ENCODE measurements at places on chromosomes 6 and 20.

GRCh38 chr6:25010902-25011625 is 75.3 kb upstream of the RIPOR2 start:
- no peak for DNase-seq

DNA sequence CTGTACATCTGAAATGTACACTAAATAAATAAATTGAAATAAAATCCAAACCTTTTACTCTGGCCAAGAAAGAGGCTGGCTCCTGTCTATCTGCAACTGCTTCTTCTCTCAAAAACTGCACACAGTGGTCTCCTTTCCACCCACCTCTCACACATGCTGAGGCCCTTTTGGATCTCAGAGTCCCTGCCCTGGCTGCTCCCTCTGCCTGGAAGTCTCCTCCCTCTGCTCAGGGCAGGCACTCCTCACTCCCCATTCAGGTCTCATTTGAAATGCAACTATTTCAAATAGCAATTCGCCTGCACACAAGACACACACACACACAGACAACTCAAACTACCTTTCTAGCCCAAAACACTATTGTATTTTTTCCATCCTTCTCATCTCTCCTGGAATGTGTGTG is 348.8 kb downstream of the PKHD1 start:
- no peak for DNase-seq

DNA sequence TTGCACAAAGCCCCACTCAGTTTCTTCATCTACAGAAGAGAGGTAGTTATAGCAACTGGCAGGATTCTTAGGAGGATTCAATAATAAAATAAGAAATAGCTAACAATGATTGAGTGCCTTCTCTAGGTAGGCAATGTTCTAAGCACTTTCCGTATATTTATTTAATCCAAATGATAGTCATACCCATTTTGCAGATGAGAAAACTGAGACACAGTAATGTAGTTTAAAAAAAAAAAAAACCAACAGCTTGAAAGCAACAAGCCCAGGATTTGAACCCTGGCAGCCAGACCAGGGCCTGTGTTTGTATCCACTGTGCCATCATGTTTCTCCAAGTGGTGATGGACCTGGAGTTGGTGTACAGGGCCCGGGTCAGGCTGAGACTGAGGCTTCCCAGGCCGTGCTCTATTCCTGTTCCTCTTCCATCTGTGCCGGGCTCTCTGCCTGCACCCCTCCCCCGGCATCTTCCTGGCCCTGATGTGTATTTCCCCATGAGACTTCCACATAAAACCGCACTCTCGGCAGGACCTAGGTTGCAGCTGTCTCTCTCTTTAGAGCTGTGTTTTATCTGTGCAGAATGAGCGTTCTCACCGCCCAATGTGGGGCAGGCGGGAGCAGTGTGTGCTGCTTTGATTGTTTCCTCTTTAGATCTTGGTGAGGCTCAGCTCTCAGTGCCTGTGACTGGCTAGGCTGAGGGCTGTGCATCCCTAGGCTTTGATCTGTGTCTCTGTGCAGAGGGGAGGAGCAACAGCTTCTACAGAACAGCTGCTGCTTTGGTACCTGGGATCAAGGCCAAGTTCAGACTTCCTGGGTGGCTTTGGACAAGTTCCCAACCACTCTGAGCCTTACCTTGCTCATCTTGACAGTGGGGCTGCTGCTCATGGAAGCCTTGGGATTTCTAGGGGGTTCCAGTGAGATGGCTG is 49.5 kb downstream of the TOX2 start:
- DNase-seq, result peak; percentile 61

- no peak for DNase-seq
Measured at GRCh38 chr6:158018041-158018771, 36.5 kb downstream of the SYNJ2 start.

DNA sequence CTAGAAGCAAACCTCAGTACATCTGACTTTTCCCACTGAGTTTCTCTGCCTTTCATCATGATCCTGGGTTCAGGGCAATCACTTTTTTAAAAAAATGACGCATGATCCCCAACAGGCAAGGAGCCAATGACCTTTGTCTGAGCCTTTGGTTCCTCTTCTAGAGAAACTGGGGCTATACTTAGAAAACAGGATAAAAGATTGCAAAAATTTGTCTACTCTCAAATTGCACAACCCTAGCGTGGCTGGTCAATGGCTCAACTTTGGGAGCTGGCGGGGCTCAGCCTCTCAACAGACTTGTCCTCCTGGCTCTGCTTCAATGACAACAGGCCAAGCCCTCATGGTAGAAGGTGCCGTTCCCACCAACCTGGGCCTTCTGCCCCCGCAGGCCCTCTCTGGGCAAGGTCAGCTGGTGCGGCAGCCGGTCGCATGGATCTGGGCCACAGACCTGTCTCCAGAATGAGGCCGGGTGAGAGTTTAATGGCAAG is 48.7 kb downstream of the PDYN start:
- DNase-seq, result no peak

DNA sequence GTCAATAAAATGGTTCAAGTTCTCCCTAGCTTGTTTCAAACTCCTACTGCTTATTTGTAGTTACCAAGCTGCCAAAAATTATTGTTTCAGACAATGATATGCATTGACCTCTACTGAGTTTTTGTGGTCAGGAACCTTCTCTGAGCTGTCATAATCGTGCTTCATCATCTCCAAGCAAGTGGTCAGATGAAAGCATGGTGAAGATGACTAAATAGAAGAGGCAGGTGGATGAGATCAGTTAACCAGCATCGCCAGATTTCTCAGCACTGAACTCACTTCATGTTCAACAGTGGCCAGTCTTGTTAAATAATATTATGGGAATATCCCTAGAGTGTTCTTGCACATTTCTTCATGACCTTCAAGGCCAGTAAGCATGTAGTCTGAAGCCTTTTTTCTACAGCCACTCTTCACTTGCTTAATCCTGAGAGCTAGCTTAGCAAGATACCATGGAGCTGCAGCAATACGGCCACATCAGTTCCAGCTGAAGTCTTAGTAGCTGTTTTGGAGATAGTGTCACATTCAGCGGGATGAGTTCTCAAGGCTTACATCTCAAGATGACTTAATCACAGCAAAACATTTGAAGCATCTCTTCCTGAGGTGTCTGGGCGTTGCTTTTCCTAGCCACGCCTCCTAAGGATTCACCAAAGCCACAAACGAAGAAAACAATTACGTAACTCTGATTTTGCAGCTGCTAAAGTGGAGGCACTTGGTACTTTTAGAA is 101.6 kb upstream of the TMEM30A start:
- DNase-seq, result no peak

DNA sequence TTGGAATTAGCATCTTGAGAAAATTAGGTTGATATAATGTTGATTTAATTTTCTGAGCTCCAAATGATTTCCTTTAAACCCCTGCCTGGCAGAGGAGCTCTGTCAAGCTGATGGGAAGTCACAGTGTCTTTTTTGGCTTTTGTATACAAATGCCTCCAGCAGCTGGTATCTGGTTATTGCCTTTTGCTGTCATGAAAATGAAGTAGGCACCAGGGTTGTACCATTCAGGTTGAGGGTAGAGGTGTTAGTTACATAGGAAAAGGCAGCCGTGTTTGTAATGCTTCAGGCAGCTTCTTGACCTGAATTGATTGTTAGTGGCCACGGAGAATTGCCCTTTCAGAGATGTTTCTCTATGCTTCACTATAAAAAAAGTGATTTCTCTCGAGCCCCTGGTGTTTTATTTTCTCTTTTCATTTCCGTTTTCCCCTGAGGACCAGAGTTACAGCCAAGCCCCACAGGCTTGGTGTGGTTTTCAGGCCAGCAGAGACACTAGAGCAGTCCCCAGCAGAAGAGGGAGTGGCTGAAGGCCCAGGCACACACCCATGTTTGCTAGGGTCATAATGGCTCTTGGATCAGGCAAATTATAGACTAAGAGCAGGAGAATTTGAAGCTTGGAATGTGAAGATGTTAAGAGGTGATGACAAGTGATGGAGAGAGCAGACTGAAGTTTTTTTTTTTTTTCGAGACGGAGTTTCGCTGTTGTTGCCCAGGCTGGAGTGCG is 21.6 kb downstream of the CMTR1 start:
- DNase-seq, result no peak

GRCh38 chr6:1703923-1704322 is 94.2 kb downstream of the FOXC1 start:
- no peak for DNase-seq

GRCh38 chr6:35757456-35758123 is 18.8 kb upstream of the CLPSL2 start:
- no peak for DNase-seq

DNA sequence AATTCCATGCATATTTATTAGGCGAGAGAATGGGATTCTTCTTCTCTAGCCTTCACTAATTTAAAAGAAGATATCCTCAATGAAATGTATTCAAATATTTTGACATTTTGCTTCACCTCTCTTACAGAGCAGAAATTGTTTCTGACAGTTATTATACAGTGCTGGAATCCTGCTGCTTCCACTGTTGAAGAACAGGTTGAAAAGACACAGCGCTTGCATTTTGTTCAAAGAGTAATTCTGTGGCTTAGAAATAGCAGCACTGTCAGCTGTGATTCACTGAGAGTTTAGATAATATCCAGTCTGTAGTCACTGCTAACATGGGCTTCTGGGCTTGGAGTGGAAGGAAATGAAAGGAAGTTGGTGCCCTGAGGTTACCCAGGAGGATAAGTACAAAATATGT is 117.1 kb upstream of the FBXL4 start:
- DNase-seq, result no peak

DNA sequence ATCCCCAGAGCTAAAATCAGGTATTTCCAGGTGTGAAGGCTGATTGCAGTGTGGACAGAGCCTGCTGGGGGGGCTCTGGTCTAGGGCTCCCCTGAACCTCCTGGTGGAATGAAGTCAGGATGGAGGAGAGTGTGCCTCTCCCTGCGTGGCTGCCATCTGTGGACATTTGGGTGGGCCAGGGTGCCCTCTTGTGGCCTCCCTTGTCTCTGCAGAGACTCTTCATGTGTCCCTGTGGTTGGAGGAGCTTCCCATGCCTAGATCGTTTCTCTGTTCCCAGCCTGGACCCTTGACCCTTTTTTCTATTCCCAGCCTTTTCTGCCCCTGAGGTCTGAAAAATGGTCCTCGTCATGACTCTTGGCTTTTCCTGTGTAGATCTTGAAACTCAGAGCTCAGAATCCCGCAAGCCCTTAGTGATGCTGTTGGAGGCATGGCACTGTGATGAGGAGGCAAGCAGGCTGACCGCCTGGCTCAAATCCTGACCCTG is 9.9 kb upstream of the PSMF1 start:
- DNase-seq, result no peak

DNA sequence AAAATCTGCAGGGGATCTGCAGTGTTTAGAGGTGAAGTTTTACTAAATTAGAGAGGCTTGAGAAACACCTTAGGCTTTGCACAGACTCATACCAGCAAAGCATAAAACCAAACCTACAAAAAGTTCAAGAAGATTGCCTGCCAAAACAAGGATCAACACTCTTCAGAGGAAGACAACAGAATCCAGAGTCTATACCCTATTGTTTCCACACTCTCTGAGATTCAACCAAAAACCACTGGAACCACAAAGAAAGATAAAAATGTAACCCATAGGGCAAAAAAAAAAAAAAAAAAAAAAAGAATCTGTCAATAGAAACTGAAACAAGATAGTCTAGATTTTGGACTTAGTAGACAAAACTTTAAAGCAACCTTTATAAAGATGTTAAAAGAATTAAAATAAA is 102.7 kb downstream of the ANKRD60 start:
- no peak for DNase-seq

- peak; percentile 32 for DNase-seq
Measured at GRCh38 chr6:43933148-43933885, 163.3 kb downstream of the VEGFA start.

- peak; percentile 45 for DNase-seq
Measured at GRCh38 chr6:55902796-55903195, 27.4 kb upstream of the BMP5 start.

- DNase-seq, result no peak
Measured at GRCh38 chr20:59268870-59269269, 31.5 kb upstream of the EDN3 start.

GRCh38 chr6:16651871-16652270 is 109.4 kb downstream of the ATXN1 start:
- no peak for DNase-seq

DNA sequence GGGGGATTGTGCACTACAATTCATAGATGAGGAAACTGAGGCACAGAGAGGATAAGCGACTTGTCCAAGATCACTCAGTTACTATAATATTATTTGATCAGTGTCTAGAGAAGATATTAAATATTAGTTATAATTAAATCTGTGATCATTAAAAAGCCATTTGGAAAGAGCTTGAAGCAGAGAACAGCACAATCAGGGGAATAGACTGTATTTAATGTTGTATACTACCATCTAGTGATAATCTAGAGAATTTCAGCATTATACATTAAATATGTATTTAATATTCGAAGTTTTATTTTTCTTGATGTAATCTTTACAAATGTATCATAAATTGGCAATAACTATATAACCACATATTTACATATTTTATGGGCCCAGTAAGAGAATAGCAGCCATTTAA is 20.1 kb upstream of the MTCL3 start:
- DNase-seq, result no peak

DNA sequence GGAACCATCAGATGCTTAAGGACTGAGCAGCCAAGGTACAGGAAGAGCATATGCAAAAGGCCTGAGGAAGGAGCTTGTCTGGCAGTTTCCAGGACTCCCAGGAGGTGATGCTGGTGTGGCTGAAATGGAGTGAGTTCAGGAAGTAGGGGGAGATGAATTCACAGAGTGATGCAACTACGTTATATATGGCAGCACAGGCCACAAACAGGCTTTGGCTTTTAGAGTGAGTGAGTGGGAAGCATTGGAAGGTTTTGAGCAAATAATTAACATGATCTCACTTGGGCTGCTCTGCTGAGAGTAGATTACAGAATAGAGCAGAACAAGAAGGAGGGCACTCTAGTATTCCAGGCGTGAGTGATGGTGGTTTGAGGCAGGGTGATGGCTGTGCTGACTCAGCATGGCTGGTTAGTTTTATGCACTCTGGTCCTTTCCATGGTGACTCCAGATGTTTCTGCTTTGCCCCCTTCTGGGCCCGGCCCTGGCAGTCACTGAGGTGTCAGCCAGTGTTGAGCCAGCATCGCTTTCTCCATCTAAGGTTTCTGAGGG is 6.5 kb downstream of the BTN2A2 start:
- DNase-seq, result no peak

- DNase-seq, result no peak
Measured at GRCh38 chr20:1892119-1892385, 3.2 kb upstream of the SIRPA start.

- DNase-seq, result no peak
Measured at GRCh38 chr6:158121335-158121734, 46.7 kb downstream of the SERAC1 start.

DNA sequence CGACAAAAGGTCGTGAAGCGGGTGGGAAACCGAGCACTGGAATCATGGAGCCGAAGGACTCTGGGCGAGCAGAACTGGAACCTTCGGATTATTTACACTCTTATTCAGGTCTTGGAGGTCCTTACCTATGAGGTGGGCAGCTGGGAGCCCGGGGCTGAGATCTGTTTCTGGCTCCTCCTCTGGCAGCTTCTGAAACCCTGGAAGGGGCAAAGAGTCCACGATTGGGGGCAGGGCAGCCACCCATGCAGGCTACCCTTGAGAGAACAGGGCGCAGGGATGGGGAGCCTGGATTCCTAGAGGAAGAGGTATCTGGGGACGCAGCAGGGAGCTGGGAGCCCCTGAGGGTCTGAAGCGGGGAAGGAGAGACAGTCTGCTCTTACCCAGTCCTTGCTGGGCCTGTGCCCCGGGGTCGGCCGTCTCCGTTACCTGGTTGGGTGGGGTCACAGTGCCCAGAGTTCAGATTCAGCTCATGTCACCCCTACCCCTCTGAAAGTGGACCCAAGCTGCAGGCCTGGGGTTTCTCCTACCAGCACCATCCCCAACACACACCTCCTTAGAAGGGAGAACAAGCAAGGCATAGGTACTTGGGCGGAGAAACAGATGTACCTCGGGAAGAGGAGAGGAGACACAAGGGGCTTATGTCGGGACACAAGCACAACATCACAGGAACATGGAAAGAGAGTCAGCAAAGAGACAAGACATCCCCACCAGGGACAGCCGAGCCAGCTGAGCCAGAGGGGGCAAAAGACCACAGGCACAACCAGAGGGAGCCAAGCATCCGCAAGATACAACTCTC is 592 bp downstream of the LTB start:
- DNase-seq, result no peak
